ENCODE measurements at places on chromosomes 7 and 10.

DNA sequence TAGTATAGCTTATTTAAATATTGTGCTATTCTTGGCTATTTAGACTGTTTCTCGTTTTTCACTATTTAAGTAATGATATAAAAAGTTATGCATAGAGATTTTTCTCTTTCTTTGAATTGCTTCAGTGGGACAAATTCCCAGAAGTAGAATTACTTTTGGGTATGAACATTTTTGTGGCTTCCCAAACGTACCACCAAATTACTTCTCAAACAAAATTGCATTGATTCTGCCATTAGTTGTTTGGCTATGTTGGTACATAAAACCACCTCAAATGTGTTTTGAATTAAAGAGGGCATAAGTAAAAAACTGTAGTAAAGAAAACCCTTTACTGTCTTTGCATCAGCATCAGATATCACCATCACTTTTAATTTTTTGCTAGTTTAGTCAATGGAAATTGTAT lies 31.0 kb downstream of the AKR1B1 start:
- DNase-seq: no peak

DNA sequence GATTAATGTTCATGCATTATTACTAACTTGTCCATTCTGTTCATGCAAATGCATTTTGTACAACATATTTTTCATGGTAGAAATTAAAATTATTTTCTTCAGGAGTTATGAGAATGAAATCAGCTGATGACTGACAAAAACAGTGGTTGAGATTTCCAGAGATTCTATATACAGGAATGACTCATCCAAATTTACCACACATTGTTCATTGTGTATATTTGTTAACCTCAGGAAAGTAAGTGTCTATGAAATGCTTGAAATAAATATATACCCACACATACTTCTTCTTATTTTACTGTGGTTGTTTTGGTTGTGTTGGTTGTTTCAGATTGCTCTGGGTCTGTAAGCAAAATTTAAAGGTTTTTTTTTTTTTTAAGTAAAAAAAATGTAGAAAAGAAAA lies 108.1 kb upstream of the SP8 start:
- no peak for DNase-seq

- no peak for DNase-seq
These were observed 47.9 kb upstream of the FOXK1 start for GRCh38 chr7:4634166-4634565.

DNA sequence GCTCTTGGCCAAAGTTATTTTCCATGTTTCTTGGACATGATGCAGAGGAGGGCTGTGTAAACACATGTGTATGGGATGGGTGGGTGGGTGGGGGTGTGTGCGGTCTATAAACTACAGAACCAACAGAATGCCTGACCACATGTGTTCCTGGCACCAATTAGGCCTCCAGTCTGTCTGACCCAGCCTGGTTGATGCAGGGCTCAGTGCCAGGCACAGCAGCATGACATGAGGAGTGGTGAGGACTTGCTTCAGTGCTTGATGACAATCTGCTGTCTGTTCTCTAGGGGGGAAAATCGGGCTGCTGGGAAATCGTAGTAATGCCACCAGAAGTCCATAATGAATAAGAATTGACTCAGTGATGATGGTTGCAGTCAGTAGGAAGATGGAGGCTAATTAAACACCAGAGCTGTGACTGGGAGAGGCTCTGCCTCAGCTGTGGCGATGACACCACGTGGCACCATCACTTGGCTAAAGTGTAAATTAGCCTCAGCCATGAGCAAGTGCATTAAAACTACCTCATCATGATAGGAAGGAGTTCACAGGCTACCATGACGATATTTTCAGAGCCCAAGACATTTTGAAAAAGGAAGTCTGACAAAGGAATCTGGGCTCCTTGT lies 260.1 kb upstream of the PODXL start:
- no peak for DNase-seq

GRCh38 chr7:47418601-47419309 lies 163.2 kb downstream of the TNS3 start:
- DNase-seq: no peak

- DNase-seq: no peak
These were observed 4.8 kb upstream of the TRDMT1 start for GRCh38 chr10:17206210-17206709.

GRCh38 chr7:129285111-129285510 lies 60.3 kb downstream of the AHCYL2 start:
- DNase-seq: no peak

DNA sequence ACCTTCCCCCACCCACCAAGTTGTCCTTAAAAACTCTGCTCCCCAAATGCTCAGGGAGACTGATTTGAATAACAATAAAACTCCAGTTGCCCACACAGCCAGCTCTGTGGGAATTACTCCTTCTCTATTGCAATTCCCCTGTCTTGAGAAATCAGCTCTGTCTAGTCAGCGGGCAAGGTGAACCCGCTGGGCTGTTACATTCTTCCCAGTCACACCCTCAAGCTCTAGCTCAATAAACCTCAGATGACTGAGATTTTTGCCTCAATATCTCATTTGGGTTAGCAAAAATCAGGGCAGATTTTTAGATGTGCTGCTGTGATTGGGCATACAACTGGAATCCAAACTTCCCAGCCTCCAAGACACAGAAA lies 32.9 kb downstream of the SVOPL start:
- no peak for DNase-seq

- DNase-seq: no peak
These were observed 7.6 kb upstream of the OIT3 start for GRCh38 chr10:72885953-72886352.

DNA sequence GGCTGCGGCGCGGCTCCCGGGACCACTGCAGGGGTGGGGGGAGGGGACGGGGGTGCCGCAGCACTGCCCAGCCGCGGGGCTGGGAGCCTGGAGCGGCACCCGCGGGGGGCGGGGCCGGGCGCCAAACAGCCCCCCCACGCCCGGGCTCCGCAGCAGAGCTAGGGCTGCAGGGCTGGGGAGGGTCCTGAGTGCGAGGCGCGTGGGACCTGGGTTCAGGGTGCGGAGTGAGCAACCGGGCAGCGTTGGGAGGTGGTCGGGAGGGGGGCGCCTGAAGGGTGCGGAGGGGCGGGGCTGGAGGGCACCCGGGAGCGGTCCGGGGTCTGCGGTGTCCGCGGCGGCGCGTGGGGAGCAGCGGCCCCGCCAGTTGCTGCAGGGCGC lies 528 bp downstream of the CAMK2G start:
- DNase-seq: no peak

DNA sequence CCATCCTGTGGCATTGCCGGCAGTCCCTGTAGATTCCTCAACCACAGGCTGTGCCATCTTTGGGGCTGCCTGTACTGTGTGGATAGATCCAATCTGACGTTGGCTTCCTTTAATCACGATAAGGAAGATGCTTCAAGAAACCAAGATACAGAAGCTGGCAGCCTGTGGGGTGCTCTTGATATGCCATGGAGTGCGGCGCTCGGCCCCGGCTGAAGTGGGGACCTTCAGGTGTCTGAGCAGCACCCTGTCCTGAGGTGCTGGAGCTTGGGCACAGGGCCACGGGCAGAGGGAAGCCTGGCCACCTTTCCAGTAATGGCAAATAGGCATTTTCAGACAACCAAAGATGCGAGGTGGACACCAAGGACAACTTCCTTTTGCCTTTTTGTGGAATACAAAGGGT lies 139.5 kb downstream of the ACTR3B start:
- no peak for DNase-seq

GRCh38 chr10:88890681-88891381 lies 10.8 kb downstream of the STAMBPL1 start:
- no peak for DNase-seq

DNA sequence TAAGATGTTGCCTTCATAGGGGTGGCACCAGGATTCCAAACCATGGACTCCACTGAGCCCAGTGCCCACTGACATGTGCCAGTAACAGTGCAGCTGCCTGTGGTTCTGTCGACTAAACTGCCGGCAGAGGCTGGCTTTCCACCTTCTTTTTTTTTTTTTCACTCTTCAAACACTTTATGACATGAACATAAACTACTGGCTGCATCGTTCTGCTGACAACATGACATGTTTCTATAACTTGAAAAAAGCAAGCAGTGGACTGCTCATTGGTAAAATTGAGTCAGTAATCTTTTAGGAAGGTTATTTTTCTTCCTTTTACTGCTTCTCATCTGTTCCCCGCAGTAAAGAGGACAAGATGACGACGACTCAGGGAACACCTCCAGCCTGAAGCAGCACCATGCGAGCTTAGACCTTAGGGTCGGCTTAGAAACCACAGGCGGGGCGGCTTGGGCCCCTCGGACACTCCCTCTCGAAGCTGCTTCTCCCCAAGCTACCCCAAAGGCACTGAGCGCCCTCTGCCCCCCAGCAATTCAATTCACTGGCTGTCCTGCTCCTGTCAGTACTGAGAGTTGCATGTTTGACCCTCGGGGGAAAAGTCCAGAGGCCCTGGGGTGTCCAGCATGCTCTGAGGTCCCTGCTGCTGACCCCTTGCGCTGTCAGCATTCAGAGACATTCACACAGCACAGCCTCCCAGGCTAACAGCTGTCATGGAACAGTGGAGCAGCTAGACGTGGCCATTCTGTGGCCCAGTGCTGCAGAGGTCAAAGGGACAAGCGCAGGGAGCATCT lies 112.5 kb downstream of the EGFR start:
- no peak for DNase-seq

Data from NCI-H446 treated with DMSO at 0.1 percent for 48 hours (cell line).